ENCODE measurements at places on chromosomes 4 and X. TPM values are rescaled to one million over a fixed set of nuclear protein-coding genes. Genes with fewer than 3 reads are reported as not detected.

TMEM154 gene
- polyA plus RNA-seq, result 210 TPM

USP17L20 gene
- polyA plus RNA-seq, result not detected

SORBS2 gene
- polyA plus RNA-seq, result not detected

DRD5 gene
- polyA plus RNA-seq, result not detected
